ENCODE measurements at places on chromosomes 5 and 9.

GRCh38 chr9:113471143-113471542 is 7.6 kb downstream of the RGS3 start:
- DNase-seq: peak; percentile 27

GRCh38 chr9:98009936-98010335 is 26.8 kb downstream of the ANP32B start:
- no peak for DNase-seq

- DNase-seq: no peak
Observed at GRCh38 chr5:114243972-114244317, 117.9 kb upstream of the KCNN2 start.

DNA sequence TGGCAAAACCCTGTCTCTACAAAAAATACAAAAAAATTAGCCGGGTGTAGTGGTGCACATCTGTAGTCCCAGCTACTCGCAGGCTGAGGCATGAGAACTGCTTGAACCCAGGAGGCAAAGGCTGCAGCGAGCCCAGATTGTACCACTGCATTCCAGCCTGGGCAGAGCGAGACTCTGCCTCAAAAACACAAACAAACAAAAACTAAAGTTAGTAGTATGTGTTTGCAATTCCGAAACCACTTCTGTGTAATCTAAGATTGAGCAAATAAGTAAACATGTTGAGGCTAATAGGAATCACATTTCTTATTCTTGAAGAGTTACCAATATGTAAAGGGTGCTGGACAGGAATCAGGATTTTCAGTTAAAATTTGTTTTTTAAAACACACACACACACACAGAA is 70.0 kb upstream of the SUSD1 start:
- no peak for DNase-seq

- DNase-seq: peak; percentile 51
Observed at GRCh38 chr9:110207071-110207641, 803 bp downstream of the C9orf152 start.

DNA sequence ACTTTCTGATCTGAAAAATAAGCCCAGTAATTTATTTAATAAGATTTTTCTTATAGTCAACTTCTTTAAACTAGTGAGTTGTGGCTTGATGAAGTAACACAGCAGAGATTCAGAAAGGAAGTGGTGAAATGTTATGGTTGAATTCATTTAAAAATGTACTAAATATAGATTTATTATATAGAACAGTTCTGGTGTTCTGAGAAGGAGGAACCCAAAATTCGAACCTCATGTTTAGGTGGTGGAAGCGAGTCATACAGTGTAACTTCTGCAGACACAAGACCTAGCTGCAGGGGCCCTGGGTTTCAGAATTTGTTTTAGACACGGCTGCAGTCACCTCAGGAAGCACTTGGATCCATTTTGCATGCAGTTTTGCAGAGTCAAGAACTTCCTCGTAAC is 188.2 kb downstream of the TRIO start:
- no peak for DNase-seq

GRCh38 chr5:154138701-154139100 is 51.8 kb upstream of the GALNT10 start:
- peak; percentile 48 for DNase-seq

DNA sequence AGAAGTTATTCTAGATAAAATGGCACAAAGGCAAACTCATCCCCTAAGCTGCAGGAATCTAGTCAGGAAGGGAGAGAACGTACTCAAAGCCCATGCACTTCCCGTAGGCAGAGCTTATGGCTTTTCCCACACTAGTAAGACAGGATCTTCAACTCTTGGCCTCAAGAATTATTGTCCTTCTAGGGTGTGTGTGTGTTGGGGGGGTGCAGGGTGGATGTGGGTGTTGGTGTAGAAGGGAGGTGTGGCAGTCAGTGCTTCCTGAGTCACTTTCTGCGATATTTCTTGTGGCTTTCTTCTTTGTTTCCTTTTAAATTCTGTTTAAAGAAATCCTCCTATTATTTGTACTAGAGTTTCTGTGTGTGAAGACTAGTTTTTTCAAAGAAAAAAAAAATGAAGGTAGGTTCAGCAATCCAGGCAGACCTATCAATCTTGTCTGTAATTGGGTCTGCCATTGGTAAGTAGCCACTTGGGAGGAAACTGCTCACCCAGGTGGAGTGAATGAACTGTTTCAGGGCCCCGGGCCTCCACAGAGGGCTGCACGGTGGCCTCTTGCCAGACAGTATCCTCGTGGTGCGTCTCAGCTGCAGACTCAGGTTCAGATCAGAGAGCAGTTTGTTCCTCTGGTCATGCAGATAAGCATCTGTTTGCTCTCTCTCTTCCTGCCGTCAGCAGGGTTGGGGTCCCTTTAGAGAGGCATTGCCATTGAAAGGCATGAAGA is 131.9 kb downstream of the NPR3 start:
- no peak for DNase-seq

Measured in ELF-1 (cell line).